ENCODE measurements at places on chromosomes 2 and 18.

GRCh38 chr2:138432971-138433370 is 68.6 kb upstream of the SPOPL start:
- no peak for DNase-seq

- DNase-seq: no peak
These were observed 767 bp upstream of the NPPC start for GRCh38 chr2:231926761-231927565.

- no peak for DNase-seq
These were observed 942.2 kb downstream of the CNTNAP5 start for GRCh38 chr2:124967325-124967724.

DNA sequence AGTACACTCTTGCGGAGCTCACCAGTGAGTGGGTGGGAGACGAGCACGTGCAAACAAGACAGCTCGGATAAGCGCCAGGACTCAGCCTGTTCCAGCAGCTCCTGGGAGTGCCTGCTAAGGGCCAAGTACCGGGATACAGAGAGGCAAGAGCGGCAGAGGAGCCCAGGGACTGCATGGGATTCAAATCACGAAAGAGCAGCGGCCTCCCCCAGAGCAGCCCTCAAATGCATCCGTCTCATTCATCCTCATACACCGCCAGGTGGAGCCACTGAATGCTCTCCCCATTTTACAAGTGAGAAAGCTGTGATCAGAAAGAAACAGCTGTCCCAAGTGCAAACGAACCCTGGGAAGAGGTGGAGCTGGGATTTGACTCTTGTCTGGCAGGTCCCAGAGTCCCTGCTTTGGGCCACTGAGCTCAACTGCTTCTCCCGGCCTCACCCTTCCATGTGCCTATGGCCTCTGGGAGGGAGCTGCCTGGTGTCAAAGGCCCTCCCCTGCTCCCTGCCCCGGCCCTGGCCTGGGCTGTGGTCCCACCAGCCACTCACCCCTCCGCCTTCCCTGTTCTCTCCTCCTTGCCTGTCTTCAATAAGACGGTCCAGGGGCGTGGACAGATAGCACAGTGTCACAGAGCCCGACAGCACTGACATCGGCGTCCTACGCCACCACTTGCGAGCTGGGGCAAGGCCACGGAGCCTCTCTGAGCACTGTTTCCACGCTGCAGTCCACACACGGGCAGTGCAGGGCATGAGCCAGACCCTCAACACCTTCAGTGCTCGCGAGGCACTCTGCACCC is 72.8 kb upstream of the TAF1B start:
- peak; percentile 40 for DNase-seq

DNA sequence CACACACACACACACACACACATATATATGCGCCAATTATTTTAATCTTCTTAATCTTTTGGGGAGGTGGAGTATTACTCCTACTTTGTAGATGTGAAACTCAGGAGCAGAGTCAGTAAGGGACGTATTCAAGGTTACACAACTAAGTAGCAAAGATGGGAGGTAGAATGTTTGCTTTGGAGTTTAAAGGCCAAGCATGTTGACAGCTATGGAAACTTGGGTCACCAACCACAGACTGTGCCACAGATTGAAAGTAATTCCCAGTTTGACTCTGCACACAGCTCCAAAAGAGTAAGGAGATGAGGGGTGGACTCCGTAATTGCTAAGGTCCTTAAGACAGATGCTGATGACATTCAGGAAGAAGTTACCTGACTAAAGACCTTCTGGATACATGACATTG is 124.8 kb upstream of the ITGB6 start:
- DNase-seq: no peak

- peak; percentile 33 for DNase-seq
These were observed 68.5 kb downstream of the COPS8 start for GRCh38 chr2:237154082-237154638.

GRCh38 chr2:127413782-127414637 is 4.2 kb upstream of the PROC start:
- no peak for DNase-seq

- DNase-seq: no peak
These were observed 941 bp downstream of the ZAP70 start for GRCh38 chr2:97714084-97714949.

- no peak for DNase-seq
These were observed 76.9 kb upstream of the PAPOLG start for GRCh38 chr2:60679036-60679780.

GRCh38 chr18:27483276-27483675 is 298.2 kb upstream of the CHST9 start:
- DNase-seq: no peak

- no peak for DNase-seq
These were observed 433.0 kb upstream of the REG3G start for GRCh38 chr2:78592491-78592890.

- DNase-seq: no peak
These were observed 393.1 kb upstream of the LYPD1 start for GRCh38 chr2:133062931-133063665.

DNA sequence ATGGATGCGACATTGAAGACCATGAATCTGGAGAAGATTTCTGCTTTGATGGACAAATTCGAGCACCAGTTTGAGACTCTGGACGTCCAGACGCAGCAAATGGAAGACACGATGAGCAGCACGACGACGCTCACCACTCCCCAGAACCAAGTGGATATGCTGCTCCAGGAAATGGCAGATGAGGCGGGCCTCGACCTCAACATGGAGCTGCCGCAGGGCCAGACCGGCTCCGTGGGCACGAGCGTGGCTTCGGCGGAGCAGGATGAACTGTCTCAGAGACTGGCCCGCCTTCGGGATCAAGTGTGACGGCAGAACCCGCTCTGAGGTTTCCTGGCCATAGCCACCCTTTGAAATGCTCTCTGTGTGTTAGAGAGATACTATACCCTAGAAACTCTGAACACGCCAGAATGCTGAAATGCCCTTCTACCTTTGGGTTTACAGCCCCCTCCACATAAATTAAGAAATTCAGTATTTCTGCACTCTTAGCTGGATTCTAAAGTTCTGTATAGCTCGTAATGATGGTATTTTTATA is 659 bp downstream of the CHMP1B start:
- peak; percentile 33 for DNase-seq

GRCh38 chr2:21033237-21034155 is 10.4 kb downstream of the APOB start:
- DNase-seq: no peak

GRCh38 chr2:31216734-31217133 is 581 bp downstream of the CAPN14 start:
- no peak for DNase-seq

DNA sequence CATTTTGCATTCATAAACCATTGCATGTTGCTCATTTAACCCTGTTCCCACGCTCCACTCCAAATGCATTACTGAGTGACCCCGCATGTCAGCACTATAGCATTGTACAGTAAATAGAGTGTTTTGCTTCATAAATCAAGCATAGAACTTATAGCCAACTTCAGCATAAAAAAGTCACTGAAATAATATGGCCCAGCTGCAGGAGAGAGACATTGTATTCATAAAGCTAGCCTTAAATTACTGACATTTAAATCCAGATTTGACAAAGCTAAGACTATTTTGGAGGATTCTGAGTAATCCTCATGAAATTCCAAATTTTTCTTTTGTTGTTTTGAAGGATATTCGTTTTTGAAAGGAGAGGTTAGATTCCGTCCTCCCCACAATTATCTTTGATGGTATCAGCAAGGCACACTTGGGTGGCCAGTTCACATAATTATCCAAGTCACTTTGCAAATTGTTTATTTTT is 320.9 kb upstream of the TCF4 start:
- no peak for DNase-seq

DNA sequence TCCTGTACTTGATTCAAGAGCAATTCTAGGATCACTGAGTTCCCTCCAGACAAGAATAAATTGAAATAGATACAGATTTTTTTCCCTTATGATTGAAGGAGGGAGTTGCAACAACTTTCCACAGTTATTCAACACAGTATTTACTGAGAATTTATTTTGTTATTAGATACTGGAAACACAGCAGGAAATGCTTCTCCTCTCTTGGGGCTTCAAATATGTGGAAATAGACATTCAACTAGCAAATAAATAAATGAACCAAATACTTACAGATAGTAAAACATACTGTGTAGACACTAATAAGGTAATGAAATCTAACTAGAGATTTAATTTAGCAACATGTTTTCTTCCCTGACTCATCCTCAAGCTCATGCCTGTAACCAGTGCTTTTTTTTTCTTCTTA is 169.2 kb downstream of the LNPK start:
- DNase-seq: no peak

GRCh38 chr18:49075681-49076080 is 124.9 kb upstream of the SMAD7 start:
- no peak for DNase-seq

GRCh38 chr2:16943279-16943958 is 277.8 kb upstream of the CYRIA start:
- no peak for DNase-seq

GRCh38 chr2:11532416-11533055 is 1.3 kb upstream of the GREB1 start:
- DNase-seq: no peak

DNA sequence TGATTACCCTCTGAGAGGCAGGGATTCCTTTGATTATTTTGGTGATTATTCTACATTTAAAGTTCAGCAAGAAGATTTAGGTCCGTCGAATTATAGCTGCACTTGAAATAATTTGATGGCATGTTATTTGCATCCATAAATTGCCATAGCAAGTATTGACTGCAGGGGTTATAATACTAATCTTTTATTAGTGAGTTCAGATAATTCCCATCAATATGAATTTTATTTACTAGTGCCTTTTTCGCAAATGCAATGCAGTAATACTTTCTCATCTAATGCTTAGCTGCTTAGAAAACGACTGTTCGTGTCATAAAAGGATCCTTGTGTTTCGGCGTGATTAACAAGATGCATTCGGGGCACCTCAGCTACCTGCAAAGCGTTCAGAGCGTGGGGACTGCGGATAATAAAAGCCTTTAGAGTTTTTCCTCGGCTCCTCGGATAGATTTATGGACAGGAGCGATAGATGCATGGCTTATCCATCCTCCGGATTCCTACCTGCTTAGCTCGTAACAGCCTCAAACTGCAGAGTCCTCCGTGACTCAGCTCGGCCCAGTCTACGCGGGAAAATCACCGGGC is 2.5 kb upstream of the GBX2 start:
- DNase-seq: no peak

DNA sequence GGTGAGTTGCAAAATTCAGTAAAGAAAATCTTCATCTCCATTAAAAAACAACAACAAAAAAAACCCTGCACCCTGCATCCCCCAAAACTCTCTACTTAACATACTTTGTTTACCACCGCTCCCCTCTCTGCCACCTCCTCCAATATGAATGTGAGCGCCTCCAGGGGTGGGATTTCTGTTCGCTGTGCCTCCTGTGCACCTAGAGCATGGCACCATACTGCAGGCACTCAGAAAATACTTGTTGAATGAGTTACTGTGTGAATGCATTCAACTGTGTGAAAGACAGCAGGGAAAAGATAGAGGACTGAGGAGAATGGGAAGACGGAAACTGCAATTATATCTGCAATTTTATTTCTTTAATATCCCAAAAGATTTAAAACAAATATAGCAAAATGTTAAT is 4.5 kb downstream of the CEBPZ start:
- DNase-seq: no peak

DNA sequence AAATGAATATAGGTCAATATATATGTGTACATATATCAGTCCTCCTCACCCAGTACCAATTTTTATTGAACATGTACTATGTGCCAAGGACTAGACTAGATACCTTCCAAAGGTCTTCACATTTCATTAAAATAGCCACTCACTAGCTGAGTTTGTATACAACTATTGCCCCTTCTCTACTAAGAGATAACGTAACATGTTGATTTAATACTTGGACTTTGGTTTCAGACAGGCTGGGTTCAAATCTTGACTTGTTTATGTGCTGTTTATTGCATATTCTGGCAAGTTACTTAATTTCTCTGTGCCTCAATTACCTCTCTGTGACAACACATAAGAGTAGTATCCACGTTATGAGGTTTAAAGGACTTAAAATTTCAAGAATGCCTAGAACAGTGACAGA is 184.5 kb downstream of the MTX2 start:
- DNase-seq: no peak

GRCh38 chr2:209348433-209348832 is 75.4 kb upstream of the MAP2 start:
- DNase-seq: no peak

DNA sequence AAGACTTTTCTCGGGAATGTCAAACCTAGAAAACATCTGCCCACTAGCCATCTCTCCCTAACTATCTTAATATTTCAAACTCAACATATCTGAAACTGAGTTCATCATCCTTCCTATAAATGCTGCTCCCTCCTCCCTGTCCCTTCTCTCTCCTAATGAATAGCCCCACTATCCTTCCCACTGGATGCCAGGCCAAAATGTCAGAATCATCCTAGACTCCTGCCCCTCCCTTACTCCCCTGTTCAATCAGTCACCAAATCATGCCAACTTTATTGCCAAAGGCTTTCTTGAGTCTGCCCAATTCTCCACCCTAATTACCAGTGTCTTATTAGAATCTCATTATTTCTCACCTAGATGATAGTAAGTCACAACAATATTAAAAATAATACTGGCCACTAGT is 8.5 kb downstream of the EVA1A start:
- no peak for DNase-seq

- DNase-seq: no peak
These were observed 45.6 kb downstream of the MTCL1 start for GRCh38 chr18:8750954-8751415.

DNA sequence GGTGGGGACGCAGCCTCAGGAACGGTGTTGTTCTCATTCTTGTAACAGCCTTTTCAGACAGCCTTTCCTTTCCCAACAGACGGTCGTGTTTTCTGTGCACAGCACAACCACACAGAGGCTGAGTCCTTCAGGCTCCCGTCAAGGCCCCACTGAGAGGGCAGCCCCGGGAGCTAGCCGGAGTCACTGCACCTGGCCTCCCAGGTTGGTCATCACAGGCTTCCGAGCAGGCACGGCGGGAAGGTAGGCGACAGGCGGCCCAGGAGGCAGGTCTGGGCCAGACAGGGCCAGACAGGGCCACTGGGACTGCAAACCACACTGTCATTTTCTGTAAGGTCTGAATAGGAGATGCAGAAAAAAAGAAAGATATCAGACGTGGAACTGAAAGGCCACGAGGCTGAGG is 570.8 kb downstream of the GALR1 start:
- no peak for DNase-seq

DNA sequence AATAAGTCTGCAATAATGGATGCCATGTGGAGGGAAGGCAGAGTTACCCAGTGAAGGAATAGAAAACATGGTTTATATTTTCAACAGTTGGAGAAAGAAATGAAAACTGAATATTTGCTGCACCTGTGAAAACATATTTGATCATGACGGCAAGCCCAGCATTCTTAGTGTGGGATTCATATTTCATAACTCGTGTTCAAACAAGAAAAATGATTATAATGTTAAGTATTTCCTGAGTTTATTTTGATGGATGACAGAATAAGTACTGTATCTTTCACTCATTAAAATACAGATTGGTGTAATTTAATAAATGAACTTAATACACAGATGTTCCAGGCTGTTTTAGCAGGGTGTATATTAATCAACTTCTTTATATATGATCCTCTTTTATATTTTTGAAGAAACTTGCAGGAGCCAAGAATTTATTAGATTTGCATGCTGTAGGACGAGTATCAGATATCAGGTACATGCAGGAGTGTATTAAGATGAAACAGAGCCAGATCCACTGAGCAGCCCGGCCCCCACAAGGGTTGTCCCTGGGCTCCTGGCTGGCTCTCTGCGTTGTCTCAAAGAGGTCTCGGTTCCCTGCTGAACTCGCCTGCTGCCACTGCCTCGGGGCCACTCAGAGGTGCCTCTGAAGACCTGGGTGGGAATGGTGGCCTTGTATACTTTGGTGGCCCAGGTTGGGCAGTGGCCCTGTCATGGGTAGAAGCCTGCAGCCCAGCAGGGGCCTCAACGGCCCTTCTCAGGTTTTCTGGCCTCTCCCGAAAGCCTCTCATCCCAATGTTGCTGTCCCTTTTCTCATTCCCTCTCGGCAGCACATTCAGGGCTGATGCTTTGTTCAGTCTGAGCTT is 95.0 kb upstream of the LDAH start:
- no peak for DNase-seq
